Effector CD4-positive, alpha-beta T cell (primary cell): ENCODE measurements at places on chromosomes 1 and 21.
A peak's percentile ranks its signal among the peaks of the same experiment; 100 is the strongest.

DNA sequence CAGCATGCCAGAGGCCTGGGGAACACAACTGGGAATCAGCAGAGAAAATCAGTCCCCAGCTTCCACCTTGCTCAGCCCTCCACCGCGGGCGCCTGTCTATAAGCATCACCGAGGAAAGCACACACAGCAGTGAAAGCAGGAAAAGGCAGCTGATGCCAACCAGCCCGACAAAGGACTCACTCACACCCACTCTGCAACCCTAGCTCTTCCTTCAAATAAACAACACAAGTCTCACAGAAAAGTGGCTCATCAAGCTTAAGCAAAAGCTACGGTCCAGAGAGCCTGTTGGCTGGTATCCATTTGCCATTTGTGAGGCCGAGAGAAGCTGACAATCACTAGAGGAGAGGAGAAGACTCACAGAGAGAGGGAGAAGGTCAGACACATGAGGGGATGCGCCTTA is 27.1 kb downstream of the MRAP start:
- no peak for DNase-seq

DNA sequence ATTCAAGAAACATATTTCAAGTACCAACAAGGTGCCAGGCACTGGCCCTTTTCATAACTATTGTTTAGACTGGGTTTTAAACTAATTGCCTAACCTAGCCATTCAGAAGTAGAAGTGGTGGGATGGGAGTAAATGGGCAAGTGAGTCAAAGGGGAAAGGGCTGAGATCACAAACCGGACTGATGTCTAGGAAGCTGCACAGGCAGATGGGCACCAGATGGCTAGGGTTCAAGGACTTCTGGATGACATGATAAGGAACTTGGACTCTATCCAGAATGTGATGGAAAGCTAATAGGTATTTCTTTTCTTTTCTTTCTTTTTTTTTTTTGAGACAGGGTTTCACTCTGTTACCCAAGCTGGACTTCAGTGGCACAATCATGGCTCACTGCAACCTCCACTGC is 46.6 kb downstream of the LYST start:
- DNase-seq, result no peak

DNA sequence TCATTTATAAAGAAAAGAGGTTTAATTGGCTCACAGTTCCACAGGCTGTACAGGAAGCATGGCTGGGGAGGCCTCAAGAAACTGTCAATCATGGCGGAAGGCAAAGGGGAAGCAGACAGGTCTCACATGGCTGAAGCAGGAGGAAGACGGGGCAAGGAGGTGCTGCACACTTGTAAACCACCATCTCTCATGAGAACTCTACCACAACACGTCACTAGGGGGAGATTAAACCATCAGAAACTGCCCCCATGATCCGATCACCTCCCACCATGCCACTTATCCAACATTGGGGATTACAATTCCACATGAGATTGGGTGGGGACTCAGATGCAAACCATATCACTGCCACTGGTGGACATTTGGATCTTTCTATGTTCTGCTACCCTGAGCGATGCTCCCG is 351.4 kb downstream of the NPHP4 start:
- DNase-seq, result no peak

GRCh38 chr21:15208786-15209185 is 144.0 kb upstream of the NRIP1 start:
- DNase-seq, result no peak

- no peak for DNase-seq
Observed at GRCh38 chr1:202659541-202659940, 50.7 kb downstream of the SYT2 start.

DNA sequence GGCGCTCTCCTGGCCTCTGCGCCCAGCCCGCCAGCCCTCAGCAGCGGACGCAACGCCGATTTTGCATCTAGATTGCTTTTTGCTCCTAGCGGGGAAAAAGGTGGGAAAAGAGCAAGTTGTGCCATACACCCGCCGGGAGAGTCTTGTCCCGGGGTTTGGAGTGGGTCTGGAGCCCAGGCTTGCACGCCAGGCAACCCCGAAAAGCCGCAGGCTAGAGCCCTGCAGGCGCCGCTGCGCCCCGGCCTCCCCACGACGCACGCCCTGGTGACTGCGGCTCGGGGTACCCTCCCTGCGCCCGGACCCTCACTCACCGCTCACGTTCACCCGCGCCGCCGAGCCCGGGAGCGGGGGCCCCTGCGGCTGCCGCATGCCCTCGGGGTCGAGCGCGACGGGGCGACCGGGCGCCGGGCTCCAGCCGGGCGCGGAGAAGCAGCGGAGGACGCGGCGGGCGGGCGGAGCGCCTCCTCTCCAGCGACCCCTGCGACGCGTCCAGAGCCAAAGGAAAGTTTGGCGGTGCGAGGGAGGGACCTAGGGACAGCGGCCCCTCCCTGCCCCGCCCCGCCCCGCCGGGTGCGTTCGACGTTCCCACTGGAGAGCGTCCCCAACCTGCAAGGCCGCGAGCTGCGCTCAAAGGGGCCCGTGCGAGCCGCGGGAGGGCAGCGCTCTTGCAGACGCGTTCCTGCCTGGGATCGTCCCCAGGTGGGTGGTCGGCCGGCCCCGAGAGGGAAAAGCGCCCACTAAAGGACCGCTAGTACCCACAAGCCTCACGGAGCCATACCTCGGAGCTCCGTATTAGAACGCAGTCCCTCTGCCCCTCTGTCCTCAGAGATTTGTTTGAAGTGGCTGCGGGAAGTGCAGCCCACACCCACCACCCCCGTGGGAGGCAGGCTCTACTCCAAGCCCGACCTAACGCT is at the start of gene LPAR3:
LPAR3 (minus strand) TSS at position 502 of the 914 bp plus-strand sequence. CDS start 27,086 bp downstream, outside the sequence.
- no peak for DNase-seq

DNA sequence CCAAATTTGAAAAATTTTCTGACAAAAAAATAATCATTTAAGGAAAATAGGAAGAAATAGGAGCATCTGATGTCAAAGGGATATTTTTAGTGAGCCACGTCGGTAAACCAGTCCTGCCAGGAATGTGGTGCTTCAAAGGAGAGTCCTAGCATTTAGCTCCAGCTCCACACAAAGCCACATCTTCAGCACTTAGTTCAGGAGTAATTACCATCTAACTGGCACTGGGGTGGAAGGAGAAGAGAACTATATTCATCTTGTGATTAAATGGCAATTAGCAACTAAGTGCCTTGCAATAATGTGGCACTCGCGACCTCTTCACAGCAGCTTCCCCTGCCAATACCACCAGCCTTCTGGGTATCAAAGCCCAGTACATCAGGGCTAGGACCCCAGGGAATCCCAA is 409.1 kb downstream of the SETD4 start:
- DNase-seq, result no peak

DNA sequence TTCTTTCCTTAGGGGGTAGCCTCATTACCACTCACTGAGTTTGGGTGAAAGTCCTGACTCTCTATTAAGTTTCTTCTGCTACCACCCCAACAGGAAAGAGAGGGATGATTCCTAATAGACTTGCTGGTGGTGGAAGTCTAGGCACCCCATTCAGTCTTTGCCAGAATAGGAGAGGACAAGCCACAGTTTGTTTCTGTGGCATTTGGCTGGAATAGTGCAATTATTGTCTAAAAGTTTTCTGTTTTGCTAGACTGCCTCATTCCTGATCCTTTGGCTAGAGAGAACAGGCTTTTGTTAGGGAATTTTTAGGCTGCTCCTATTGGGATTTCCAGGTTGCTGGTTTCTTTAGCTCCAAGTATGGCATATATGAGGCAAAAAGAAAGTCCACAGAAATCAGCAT is 9.9 kb upstream of the HJV start:
- DNase-seq, result no peak

- DNase-seq, result no peak
Observed at GRCh38 chr1:226487921-226488320, 60.6 kb upstream of the STUM start.

DNA sequence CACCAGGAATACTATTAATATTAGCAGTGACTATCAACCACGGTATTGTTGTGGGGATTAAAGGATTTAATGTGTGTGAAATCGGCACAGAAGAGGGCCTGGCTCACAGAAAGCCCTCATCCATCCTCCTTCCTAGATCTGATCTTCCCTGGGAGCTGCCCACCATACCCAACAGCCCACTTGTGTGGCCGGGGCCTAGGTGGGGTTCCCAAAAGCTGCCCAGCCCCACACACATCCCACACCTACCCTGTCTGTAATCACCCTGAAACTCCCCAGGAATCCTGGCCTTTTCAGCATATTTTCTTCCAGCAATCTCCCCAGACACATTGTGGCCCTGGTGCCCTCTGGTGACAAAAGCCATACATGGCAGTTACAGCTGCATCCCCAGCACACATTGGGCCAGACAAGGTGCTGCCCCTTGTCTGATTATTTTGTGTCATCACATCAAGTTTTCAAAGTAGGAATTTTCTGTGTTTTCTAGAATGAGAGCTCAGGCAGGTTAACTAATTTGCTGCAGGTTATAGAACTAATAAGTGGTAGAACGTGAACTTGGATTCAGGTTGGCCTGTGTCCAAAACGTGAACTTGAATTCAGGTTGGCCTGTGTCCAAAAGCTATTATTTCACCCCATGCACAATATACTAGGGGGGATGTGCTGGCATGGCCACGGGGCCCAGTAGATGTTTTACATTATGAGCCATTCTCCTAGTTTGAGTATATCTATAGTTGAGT is 5.3 kb upstream of the SLC6A9 start:
- peak; percentile 49 for DNase-seq

- no peak for DNase-seq
Observed at GRCh38 chr21:41573902-41574690, 66.1 kb upstream of the TMPRSS2 start.

DNA sequence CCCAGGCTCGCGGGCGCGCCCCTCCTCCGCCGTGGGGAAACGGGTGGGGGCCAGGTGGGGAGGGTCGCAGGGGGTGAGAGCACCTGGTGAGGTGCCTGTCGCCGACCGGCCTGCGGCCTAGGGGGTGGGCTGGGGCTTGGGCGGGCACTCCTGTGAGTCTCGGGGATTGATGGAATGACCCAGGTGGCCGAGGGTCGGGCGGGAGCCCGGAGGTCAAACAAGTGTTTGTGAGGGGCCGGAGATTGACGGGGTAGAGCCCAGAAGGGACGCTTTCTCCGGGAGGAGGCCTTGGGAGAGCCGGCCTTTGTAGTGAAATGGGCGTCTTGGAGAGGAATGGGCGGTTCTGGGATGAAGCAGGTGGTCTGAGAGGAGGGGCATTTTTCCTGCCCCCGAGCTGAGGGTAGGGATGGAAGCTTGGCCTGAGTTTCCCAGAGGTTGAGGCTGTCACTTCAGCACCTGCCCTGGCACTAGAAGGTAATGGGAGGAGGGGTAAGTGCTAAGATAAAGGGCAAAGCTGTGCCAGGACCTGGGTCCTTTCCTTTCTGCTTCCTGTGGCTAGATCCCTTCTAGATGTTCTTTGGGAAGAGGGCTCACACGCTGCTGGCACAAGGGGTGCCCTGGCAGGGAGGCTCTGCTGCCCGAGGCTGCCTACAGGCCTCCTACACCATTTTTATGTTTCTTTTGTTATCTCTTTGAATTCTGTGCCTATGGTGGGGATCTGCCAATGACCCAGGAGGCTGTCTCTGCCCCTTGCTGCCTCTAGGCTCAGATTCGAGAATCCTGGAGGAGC is 56.1 kb downstream of the NDUFS5 start:
- no peak for DNase-seq

DNA sequence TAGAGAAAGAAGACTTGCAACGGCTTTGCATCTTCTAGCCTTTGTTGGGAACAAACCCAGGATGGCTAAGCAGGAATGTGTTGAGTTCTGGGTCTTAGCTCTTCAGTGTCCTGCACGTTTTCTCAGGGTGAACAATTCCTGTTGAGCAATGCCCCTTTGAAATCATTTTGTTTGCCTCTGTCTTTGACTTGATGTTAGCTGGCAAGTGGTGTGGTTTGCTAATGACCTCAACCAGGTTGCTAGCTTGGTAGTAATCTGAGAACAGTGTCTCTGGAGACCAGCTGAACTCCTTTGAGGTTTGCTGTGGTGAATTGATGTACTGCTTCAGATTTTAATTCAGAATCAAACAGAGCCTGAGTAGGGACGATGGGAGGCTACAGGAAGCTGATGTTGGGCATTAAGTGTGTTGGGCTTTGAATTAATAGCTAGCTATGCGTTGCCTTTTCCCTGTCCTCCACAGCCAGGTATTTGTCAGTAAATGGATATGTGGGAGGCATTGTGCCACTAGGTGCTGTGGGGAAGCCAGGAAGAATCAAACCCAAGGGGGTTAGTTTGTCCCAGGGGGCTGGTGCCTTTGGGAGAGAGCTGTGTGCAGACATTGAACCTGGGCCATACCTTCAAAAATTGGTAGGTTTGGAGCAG is 23.3 kb upstream of the SRSF10 start:
- DNase-seq, result no peak

- DNase-seq, result no peak
Observed at GRCh38 chr21:38914528-38915293, 109.0 kb downstream of the ETS2 start.

DNA sequence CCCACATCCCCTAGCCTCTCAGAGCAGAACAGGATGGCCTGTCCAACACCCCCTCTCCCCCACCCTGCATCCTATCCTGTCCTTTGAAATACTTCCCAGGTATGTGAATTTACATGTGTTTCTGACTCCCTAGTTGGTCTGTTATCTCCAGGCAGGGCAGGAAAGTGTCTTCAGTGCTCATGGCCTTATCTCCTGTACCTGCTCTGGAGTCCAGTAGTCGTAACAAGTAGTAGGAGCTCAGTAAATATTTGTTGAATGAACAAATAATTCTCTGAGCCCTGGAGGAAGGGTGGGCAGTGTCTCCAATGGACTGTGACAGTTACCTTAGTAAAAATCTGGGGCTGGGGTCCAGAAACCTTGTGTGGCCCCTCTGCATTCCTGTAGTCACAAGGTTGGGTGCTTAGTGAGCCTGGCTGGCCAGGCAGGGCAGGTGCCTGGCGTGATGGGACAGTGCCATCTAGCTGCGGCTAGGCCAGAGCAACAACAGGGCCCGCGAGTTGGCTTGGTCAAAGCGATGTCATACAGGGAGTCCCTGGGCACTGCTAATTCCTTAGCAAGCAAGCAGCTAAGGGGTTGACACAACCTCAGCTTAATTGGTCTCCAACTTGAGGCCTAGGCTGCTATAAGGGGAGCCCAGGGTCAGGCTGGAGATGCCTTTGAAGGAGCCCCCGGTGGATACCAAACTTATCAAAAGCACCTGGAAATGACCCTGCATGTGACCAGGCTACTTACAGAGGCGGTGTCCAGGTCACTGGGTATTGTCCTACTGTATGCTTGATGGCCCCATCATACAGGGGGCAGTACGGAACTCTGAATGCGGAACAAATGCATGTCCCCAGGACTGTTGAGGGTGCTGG is 89.0 kb upstream of the PPM1J start:
- peak; percentile 15 for DNase-seq

GRCh38 chr1:85504417-85504816 is 39.5 kb upstream of the DDAH1 start:
- DNase-seq, result no peak

DNA sequence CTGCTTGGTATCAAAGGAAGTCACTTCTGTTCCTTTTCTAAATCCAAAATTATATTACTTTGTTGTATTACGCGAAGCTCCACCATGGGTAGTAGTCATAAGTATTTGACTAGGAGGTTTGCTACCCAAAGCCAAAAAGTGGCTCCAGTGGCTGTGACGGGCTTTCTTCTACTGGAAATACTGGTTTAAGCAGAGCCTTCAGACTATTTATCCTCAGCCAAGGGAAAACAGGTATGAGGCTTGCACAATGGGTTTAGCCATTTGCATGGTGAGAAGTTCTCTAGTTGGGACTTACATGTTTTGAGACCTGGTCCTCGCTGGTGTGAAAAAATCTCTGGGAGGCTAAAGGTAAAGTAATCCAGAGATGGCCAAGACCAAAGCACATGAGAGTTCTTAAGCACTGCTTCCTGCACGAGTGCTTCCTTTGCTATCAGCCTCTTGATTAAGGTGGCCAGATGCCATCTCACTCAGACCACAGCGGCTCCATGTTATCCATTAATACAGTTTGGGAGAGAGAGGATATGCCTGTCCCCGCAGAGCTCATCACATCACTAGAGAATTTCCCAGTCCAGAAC is 121.2 kb downstream of the PIK3R3 start:
- DNase-seq, result no peak

GRCh38 chr1:61332196-61332753 is 249.9 kb downstream of the NFIA start:
- no peak for DNase-seq
